ENCODE measurements at places on chromosomes 3 and 15. TPM values are rescaled to one million over a fixed set of nuclear protein-coding genes. Genes with fewer than 3 reads are reported as not detected.

LRRC49 gene
- total RNA-seq: 9.5 TPM

HES1 gene
- 53.0 TPM for total RNA-seq

SCN11A gene
- under 0.01 TPM for total RNA-seq

RAB27A gene
- total RNA-seq: 13.0 TPM

QTRT2 gene
- 36.7 TPM for total RNA-seq

CCDC33 gene
- total RNA-seq: 0.50 TPM

COL6A6 gene
- total RNA-seq: not detected

GMNC gene
- total RNA-seq: not detected

ANO10 gene
- 30.1 TPM for total RNA-seq

LMLN gene
- 3.4 TPM for total RNA-seq

FEZF2 gene
- total RNA-seq: not detected

LTK gene
- under 0.01 TPM for total RNA-seq

THRB gene
- 14.2 TPM for total RNA-seq

KIF15 gene
- total RNA-seq: 0.50 TPM

FBXL22 gene
- 0.28 TPM for total RNA-seq

RARB gene
- total RNA-seq: 2.6 TPM

CHRNB4 gene
- total RNA-seq: under 0.01 TPM

HYAL2 gene
- total RNA-seq: 76.5 TPM

SAMD7 gene
- total RNA-seq: not detected

ZNF80 gene
- not detected for total RNA-seq

CLDN18 gene
- total RNA-seq: not detected

KY gene
- total RNA-seq: not detected

NR2E3 gene
- total RNA-seq: 0.14 TPM

GOLGA6L10 gene
- 1.4 TPM for total RNA-seq

LEKR1 gene
- 0.68 TPM for total RNA-seq

LSAMP gene
- not detected for total RNA-seq

ONECUT1 gene
- total RNA-seq: not detected

TADA3 gene
- 46.8 TPM for total RNA-seq

EPHA3 gene
- total RNA-seq: 0.14 TPM

CACNA1D gene
- under 0.01 TPM for total RNA-seq

TEX55 gene
- total RNA-seq: not detected

RHCG gene
- total RNA-seq: 195 TPM

ZNF609 gene
- 14.0 TPM for total RNA-seq

YEATS2 gene
- total RNA-seq: 39.4 TPM

IFT57 gene
- 26.3 TPM for total RNA-seq

PARP15 gene
- 0.21 TPM for total RNA-seq

RPSA gene
- 2,581 TPM for total RNA-seq

SLCO3A1 gene
- 8.8 TPM for total RNA-seq

GAP43 gene
- not detected for total RNA-seq

RASL12 gene
- total RNA-seq: not detected

ADAMTS17 gene
- 1.0 TPM for total RNA-seq

NT5DC2 gene
- total RNA-seq: 64.4 TPM

ERC2 gene
- 0.34 TPM for total RNA-seq

Data from nasal cavity respiratory epithelium epithelial cell of viscerocranial mucosa (primary cell).